ENCODE measurements at places on chromosomes 7 and 10.

DNA sequence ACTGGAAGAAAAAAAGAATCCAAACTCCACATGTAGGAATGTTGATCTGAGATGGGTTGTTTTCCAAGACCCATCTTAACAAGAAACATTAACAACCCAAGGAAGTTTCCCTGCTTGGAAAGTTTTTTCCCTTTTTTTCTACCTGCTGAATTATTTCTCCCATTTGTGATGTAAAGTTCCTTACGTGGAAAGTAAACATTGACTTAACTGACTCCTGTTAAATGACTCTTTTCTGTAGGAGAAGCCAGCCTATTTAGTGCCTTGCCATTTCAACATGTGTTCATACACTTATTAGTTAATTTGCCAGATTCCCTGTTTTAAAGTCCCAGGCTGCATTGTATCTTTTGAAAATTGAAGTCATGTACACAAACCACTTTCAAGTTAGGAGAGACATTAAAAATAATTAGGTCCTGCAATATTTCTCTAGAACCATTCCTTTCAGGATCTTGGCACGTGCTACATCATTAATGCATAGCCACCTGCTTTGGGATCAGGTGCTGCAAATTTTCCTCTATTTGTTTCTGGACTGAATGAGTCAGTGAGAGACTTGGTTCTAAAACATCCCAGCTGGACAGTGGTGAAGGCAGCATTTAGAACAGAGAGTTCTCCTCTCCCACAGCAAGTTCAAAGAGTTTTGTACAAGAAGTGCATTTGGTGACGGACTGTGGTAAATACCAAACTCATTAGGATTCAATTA is 698.5 kb downstream of the SUGCT start:
- no peak for DNase-seq

- no peak for DNase-seq
Measured at GRCh38 chr10:62749093-62749683, 55.3 kb upstream of the ADO start.

DNA sequence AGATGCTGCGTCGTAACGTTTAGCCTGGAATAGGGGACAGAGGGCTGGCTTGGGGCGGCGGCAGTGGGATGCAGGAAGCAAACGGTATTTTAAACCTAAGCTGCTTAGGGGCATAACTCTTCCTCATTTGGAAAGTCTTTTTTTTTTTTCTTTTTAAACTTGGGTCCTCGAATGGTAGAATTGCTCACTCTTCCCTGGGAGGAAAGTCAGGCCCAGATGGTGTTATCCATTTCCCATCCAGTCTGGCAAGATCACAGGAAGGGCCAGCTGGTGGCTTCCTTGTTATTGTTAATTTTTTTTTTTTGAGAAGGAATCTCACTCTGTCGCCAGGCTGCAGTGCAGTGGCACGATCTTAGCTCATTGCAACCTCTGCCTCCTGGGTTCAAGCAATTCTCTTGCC is 56.6 kb downstream of the TMEM209 start:
- DNase-seq, result no peak

DNA sequence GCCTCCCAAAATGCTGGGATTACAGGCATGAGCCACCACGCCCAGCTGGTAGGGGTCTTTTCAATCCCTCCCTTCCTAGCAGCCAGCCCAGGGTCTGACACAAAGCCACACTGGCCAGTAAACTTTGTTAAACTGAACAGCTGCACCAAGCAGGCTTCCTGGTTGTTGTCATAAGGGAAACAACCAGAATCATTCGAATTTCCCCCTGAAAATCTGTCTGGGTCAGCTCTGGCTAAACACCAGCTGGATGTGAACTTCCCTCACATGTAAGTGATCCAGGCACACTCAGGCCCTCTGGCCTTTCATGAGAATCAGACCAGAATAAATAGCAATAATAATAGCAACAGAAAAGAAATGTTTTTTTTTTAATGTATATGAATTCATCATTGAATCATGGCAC is 7.4 kb downstream of the IMPDH1 start:
- DNase-seq, result no peak

- no peak for DNase-seq
Measured at GRCh38 chr10:117518246-117518645, 24.3 kb upstream of the EMX2 start.

GRCh38 chr7:133784486-133785001 is 342.6 kb upstream of the LRGUK start:
- DNase-seq, result no peak

- no peak for DNase-seq
Measured at GRCh38 chr7:91993976-91994375, 53.3 kb downstream of the AKAP9 start.

DNA sequence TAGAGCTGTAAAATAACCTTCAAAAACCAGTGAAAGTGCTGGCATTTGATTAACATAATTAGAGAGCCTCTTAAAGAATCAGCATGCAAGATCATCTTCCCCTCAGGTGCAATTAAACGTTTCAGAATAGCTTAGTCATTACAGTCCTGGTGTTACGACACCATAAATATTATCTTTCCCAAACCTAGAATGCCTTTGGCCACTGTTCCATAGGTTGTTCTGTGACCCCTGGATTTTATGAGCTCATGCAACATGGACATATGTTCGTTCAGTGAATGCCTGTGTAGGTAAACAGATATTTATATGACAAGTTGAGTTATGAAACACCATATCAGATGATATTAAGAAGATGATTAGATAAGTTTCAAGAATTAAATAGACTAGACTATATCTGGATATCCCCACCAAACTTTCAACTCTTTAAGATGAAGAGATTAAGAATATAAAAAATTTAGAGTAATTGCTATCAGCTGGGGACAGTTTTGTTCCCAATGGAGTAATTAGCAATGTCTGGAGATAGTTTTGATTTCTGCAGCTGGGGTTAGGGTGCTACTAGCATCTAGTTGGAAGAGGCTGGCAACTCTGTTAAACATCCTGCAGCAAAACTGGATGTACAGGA is 263.5 kb upstream of the DKK1 start:
- no peak for DNase-seq

- no peak for DNase-seq
Measured at GRCh38 chr7:83739527-83739926, 90.6 kb upstream of the SEMA3E start.

DNA sequence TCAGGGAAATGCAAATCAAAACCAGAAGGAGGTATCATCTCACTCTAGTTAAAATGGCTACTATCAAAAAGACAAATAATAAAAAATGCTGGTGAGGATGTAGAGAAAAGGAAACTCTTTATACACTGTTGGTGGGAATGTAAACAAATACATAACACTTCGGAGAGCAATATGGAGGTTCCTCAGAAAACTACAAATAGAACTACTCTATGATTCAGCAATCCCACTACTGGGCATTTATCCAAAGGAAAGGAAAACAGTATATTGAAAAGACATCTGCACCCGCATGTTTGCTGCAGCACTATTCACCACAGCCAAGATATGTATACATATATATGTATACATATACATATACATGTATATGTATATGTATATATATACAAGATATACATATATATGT is 94.2 kb downstream of the C10orf90 start:
- no peak for DNase-seq

- no peak for DNase-seq
Measured at GRCh38 chr10:45000138-45000751, 478 bp upstream of the ZNF22 start.

GRCh38 chr7:19852192-19852591 is 78.8 kb upstream of the TMEM196 start:
- DNase-seq, result no peak

GRCh38 chr7:135467207-135467711 is 42.6 kb downstream of the CNOT4 start:
- no peak for DNase-seq

DNA sequence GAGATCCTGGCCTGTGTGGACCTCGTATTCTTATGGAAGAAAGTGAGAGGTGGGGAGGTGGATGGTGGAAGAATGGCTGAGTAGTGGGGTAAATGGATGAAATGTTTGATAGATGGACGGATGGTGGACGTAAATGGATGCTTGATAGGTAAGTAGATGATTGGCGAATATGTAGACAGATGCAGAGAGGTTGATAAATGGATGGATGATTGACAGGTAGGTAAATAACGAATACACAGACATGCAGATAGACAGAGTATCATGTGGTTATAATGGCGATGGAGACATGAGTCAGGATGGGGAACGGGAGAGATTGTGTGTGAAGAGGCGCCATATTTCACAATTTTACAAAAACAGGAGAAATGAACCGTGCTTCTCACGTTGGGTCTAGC is 219.5 kb downstream of the DIP2C start:
- DNase-seq, result no peak

DNA sequence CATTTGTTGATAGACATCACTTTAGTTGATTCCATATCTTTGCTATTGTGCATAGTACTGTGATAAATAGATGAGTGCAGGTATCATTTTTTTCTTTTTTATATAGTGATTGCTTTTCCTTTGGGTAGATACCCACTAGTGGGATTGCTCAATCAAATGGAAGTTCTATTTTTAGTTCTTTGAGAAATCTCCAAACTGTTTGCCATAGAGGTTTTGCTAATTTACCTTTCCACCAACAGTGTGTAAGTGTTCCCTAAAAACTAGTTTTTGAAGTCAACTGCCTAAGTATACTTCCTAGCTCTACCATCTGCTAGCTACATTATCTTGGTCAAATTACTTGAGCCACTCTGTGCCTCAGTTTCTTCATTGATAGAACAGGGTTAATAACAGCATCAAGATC is 31.5 kb upstream of the RSBN1L start:
- no peak for DNase-seq

DNA sequence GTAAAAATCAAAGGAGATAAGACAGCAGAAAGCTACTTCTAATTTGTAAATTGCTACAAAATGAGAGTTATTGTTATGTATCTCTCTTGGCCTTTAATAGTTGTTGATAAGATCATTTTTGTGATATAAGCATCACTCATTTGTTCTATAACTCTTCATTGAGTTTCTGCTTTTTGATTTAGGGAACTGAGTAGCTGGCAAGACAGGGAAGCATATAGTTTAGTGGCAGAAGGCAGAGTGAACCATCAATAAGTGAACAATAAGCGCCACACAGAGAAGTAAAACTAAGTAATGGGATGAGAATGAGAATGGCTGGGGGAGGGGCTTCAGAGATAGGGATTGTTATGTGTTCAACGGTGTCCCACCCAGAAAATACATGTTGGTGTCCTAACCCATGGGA is 245.4 kb downstream of the ADARB2 start:
- DNase-seq, result no peak

DNA sequence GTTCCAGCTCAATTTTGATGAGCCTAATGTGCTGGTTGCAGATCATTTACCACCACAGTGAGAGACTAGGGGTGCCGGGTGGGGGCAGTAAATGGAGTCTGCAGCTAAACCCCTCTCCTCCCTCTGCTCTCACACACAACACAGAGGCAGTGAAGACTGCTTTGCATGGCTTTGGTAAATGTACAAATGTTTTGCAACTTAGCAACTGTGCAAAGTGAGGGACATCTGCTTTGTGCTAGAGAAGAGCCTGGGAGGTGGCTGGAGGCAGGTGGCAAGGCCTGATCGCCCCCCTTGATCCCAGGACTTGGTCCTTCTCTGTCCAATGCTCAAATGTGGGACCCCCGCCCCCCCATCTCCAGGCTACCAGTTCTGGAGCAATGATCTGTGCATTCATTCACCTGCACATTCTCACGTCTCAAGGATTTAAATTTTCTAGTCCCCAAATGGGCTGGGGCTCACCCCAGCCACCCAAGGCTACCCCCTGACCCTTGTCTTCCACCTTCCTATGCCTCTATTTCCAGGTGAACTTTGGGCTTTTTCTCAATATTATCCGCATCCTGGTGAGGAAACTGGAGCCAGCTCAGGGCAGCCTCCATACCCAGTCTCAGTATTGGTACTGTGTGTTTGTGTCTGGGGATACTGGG is 11.6 kb downstream of the GHRHR start:
- DNase-seq, result no peak

DNA sequence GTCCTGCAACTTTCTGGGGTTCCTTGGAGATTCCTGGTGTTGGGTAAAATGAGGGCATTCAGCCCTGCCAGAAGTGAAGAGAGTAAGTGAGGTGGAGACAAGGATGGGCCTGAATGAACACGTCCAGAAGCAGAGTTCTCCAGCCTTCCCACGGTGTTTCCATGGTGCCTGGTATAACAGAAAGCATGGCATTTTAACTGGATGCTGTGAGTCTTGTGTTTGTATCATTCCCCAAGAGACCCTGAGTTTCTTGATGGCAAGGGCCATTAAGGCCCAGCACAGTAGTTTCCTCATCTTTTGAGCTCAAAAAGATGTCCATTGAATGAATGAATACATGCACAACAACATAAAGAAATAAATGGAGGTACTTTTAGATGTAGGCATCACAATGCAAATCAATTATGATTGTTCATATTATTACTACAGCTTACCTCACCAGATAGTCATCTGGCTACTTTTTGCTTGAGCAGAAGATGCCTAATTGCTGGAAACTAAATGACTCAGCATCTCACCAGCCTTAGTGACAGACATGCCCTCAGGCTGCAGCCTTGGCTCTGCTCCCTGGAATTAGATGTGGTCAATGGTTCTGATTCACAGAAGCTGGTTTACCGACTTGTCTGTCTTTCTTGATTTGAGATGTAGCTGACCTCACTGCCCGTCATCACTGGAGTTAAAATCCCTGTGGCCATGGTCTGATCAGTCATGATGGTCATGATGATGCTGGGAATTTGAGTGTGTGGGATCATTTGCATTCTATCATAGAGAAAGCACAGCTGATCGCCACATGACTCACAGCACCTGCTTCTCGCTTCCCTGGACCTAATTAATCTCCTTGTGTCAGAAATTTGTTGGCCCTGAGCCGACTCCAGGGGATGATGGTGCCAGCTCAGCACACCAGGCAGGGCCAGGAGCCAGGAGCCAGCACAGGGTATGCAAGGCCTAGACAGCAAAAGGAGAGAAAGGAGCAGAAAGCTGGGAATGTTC is 83.9 kb downstream of the CXCL12 start:
- no peak for DNase-seq

DNA sequence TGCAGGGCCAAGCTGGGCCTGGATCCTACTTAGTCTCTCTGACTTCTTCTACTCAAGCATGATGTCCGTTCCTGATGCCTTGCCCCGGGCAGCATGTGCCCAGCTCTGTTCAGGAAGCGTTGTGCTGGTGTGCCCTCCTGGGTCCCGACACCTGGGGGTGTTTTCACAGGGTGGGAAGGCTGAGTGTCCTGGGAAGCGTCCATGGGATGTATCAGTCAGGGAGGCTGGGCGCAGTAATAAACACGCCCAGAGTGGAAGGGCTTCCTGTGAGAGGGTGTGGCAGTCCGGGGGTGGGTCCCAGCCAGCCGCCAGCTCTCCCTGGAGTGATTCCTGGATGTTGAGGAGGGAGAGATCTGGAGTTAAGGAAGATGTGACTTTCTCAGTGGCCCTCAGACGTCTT is 29.0 kb downstream of the FOXK1 start:
- no peak for DNase-seq

GRCh38 chr10:69668721-69669120 is 38.7 kb downstream of the FAM241B start:
- no peak for DNase-seq

DNA sequence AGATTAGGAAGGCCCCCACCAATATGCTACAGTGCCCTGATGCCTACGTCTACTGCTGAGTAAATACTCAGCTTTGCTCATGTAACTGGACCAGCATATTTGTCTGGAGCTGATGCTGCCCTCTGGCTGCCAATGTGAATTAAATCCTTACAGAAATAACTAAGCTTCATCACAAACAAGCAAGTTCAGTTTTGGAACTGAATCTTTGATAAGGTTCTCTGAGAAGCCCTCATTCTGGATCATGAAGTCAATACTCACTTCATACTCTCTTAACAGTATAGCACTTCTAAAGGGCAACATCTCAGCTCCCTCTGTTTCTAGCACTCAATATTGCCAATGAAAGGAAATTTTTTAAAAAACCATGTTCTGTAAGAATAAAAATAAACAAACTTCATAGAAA is 246.7 kb downstream of the ETV1 start:
- no peak for DNase-seq

GRCh38 chr7:26198133-26198780 is 2.3 kb downstream of the HNRNPA2B1 start:
- DNase-seq, result no peak

Data from CD4-positive, alpha-beta T cell treated with Interleukin-15 for 1 hour (primary cell).